ENCODE measurements at places on chromosomes 6 and 20.

DNA sequence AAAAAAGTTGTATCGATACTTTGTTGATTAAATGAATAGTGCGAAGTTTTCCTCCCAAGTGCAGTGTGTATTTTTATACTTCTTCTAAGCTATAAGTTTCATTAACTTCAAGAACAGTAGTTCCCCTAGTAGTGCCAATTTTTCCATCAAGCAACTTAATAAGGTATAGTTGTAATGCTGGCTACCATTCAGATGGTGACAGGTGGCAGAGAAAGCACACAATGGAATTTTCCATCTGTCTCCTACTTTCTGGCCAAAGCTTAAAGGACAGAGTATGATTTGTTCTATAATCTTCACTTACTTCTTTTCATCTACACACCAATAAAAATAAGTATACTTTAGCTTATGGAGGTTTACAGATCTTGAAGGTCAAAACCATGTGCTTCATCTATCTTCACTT is 431.1 kb downstream of the NKAIN2 start:
- no peak for DNase-seq

DNA sequence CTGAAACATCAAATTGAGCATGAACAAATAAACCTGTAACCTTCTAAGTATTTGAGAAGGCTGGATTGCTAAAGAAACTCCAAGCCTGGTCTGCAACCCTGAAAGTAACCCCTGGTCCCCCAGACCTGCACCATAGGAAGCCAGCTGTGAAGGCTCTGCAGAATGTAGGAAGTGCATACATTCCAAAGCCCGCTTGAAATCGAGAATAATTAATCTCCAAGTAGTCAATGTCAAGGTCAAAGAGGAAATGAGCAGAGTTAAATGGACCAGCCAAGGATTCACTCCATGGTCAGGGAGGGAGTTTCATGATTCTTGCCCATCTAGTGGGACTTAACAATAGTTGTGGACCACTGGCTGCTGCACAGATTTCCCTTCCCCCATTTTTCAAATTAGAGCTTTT is 107.6 kb upstream of the RNF24 start:
- DNase-seq = no peak

DNA sequence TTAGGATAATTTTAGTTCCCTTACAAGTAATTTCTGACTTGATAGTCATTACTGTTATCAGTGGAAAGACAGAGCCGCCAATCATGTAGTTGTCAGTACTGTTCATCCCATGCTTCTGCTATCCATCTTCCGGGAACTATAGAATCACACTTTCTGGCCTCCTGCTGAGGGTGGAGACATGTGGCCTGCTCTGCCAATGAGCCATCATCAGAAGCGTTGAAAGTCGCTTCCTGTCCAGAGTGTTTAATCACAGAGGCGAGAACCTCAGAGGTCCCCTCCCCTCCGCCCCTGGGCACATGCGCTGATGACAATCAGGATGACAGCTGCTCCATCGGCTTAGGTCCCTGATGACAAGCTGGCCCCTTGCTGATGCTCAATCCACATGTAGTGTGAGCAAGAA is 3.0 kb downstream of the DDO start:
- no peak for DNase-seq

- DNase-seq = no peak
Observed at GRCh38 chr6:118288355-118289124, 259.6 kb upstream of the PLN start.

DNA sequence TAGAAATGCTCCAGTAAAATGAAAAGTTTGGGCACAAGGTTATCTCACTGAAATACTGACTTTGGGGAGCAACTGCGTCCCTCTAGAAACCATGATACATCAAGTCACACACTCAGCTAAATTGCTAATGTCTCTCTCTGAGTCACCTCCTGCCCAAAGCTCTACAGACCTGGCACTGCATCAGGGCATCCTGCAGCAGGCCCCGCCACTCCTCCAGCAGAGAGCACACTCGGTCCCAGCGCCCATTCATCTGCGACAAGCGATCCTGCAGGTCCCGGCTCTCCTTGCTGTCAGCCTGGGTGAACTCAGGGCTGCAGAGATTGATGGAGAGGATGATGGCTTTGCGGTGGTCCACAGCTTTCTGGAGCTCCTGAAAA is 329.0 kb downstream of the ESR1 start:
- no peak for DNase-seq

DNA sequence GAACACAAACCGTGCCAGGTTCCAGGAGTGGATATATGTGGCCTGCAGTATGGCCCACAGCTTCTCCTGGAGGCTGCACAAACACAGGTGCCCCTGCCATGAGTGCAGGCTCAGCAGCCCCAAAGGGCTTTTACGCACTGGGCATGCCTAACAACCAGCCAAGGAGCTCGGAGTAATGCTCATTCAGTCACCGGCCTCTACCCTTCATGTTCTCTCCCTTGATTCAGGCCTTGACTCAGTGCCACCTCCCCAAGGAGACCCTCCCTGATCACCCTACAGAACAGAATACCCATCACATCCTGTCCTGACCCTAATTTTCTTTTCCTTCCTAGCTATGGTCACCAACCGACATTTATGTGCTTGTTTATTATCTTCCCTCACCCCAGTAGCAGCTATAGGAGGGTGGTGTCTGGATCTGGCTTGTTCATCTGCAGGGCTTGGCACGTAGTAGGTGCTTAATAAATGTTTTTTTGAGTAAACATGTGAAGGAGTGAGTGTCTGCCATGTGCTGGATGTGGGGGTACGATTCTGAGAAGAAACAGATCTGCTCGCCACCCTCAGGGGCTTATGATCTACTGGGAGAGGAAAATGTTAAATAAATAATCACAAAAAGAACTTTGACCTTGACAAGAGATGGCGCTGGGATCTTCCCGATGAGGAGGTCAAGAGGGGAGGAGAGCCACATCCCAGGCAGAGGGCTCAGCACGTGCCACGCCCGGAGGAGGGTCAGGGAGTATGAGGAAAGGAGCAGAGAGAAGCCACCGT is 9.2 kb downstream of the PXMP4 start:
- no peak for DNase-seq
